ENCODE measurements at places on chromosomes 2 and 18.

- DNase-seq, result no peak
Observed at GRCh38 chr2:130921164-130921476, 84.4 kb downstream of the ARHGEF4 start.

DNA sequence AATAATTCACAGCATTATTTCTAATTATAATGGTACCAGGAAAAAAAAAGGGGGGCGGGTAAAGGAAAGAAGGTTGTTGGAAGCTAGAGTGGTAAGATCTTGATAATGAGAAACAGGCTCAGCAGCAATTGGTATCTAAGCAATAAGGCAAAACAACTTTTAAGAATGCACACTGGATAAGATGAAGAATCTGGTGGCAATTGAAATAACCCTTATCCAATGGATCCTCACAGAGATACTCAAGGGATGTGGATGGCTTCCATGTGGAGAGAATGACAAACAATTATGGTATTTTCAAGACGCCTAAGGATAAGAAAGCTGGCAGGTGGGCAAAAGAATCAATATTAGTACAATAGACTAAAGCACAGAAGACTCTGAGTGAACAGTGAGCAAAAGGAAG is 153.6 kb downstream of the UPP2 start:
- DNase-seq, result no peak

DNA sequence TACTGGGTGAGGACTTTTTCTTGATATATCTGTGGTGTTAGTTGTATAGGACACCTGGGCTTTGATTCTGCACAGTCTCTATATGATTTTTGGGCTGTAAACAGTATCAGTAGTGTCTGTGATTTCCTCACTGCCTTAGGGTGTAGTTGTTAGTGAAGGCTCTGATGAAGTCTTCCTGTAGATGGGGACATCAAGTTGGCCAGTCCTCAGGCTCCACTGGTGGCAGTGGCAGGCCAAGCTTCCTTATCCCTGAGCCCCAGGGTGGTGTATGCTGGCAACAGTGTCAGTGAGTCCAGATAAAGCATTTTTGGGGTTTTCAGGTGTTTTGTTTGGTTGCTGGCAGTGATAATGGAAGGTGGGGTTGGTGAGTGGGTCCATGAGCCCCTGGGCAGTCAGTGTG is 961.4 kb downstream of the DSC3 start:
- no peak for DNase-seq

DNA sequence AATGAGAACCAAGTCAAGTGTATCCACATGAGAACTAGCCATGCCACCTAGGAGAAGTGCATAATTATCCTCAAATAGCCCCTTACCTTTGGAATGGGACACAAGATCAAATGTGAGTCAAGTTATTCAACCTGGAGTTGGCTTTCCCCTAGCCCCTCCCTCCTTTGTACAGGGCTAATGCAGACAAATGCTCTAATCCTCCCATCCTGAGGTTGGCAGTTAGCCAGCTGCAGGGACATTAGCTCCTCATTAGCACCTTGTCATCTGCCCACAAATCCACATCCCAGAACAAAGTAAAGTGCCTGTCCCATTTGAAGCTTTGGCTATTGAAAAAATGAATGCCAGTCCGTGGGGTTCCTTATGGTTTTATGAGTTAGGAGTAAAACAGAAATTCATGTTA is 294.1 kb upstream of the FANCL start:
- DNase-seq, result no peak

- peak; percentile 95 for DNase-seq
Observed at GRCh38 chr2:213238753-213239495, 45.3 kb upstream of the SPAG16 start.

DNA sequence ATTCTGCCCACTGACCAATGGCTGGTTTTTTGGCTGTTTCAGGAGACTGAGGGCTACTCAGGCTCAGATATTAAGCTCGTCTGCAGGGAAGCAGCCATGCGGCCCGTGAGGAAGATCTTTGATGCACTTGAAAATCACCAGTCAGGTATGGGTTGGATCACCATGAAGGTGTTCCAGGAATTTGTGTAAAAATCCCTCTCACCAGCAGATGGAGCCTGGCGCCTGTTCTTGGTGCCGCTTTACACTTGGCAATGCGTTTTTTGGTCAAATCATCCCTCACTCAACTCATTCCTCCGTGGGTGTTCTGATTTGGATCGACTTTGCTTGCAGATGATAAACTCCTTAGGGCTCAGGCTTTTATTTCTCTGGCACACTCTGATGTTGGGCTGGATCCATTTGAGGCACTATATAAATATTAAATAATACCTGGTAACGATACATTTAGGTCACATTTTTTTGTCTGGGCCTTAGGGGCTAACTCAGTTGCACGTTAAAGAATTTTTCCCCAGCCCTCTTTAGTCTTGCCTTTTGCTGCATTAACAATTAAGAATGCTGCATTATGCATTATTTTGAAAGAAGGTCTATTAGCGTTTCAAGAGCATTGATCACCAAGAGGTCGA is 50.0 kb downstream of the HDHD2 start:
- peak; percentile 57 for DNase-seq

- no peak for DNase-seq
Observed at GRCh38 chr2:168601741-168602140, 145.7 kb downstream of the CERS6 start.

DNA sequence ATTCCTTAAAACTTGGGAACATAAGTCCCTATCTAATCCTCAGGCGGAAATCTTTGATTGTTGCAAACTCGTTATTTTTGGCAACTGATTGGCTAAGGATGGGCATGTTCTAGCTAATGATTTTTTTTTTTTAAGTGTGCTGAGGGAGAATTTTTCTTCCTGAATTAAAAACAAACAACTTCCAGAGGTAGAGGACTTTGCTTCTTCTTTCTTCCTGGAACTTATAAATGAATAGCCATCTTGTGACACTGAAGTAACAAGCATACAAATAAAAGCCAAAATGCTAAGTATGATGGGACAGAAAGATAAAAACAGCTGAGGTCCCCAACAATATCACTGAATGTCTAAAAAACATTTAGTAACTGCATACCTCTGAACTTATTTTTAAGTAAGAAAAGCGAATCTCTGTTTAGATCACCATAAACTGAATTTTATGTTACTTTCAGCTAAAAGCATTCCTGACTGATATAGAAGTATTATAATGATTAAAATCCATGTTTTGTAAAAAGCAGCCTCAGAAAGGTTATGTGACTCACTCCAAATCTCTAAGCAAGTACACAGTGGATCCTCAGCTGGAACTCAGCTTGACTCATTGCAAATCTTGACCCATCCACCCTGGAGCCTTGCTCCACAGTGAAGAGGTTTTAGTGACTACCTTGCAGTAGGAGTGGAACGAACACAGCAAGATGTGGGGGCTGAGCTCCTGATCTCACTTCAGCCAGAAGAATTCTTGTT is 344.4 kb downstream of the CLIP4 start:
- DNase-seq, result peak; percentile 81

- DNase-seq, result peak; percentile 53
Observed at GRCh38 chr2:238793801-238794449, 54.0 kb upstream of the TWIST2 start.

DNA sequence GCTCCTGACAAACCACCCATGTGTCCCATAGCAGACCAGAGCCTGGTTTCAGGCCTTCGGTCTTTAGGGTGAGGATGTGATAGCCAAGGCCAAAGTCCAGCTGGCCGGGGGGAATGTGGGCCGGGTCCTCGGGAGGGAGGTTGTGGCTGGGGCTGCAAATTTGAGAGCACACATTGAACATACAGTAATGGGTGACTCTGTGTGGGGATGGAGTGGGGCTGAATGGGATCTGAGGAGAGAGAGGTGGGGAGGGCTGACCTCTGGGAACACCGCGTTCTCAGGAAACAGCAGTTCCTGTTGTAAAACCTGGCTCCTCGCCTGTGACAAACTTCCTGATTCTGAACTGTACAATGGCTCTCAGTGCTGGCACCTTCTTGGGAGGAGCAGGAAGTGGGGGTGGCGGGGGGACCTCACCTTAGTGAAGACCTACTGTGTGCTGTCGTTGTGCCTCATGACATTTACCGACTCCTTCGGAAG is 48.8 kb downstream of the MCFD2 start:
- no peak for DNase-seq

GRCh38 chr2:74002505-74003421 is 18.1 kb downstream of the TET3 start:
- DNase-seq, result peak; percentile 86

Data from fibroblast of skin of right biceps (primary cell).